Osteocyte (in vitro differentiated cells): ENCODE measurements at places on chromosomes 16 and 17. TPM values are rescaled to one million over a fixed set of nuclear protein-coding genes. Genes with fewer than 3 reads are reported as not detected.

Gene SDK2
- 16.5 and 19.4 TPM in 2 replicates for total RNA-seq

Gene ALDH3A1
- 0.52 and 1.6 TPM in 2 replicates for total RNA-seq

- no peak for DNase-seq
These were observed 14.2 kb downstream of the SNF8 start for GRCh38 chr17:48930435-48930873.

Gene TAX1BP3
- total RNA-seq = 149 TPM in 2 replicates

DNA sequence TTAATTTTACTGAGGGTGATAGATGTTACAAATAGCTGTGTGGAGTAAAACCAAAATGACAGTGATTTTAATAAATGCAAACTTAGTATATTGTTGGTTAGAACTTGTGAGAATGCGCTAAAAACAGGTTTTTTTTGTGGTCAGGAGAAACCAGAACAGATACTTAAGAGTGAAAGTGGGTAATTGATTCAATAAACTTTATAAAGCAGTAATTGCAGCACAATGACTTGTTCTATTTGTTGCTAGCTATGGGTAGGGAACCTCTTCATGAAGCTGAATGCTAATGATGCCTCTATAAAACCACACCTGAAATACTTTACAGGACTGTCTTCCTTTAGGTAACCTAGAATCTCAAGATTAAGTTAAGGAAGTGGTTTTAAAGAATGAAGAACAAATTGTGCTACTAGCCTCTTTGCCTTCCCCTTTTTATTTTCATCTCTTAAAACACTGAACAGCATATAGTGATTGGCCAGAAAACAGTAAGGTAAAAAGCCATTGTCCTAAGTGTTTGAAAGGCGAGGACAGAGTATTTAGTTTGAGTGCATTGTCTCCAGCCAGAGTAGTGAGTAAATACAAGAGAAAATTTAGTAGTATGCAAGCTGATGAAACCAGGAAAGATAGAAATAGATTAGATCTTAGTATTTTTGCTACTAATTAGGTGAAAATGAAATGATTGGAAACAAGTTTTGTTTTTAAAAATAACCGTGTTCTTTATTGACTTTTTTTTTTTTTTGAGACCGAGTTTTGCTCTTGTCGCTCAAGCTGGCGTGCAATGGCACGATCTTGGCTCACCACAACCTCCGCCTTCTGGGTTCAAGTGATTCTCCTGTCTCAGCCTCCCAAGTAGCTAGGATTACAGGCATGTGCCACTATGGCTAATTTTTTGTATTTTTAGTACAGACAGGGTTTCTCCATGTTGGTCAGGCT, 6.0 kb downstream of the GGNBP2 start:
- DNase-seq = no peak

GRCh38 chr17:76531486-76532038, 5.9 kb downstream of the CYGB start:
- no peak for DNase-seq

DNA sequence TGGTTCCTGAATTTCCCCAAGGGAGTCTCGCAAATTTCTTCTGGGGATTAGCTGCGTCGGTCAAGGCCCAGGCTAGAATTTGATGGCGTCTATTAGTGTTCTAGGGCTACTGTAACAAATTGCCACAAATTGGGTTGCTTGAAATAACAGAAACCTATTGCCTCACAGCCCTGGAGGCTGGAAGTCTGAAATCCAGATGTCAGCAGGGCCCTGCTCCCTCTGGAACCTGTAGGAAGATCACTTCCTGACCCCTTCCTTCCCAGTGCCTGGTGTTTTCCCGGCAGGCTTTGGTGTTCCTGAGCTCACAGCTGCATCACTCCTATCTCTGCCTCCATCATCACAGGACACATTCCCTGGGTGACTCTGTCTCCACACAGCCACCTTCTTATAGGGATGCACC, 24.4 kb downstream of the DHRS7C start:
- no peak for DNase-seq

- no peak for DNase-seq
These were observed 80.5 kb downstream of the ZNF778 start for GRCh38 chr16:89297910-89298545.
